ENCODE measurements at places on chromosomes 7 and 10. TPM values are rescaled to one million over a fixed set of nuclear protein-coding genes. Genes with fewer than 3 reads are reported as not detected.

DNA sequence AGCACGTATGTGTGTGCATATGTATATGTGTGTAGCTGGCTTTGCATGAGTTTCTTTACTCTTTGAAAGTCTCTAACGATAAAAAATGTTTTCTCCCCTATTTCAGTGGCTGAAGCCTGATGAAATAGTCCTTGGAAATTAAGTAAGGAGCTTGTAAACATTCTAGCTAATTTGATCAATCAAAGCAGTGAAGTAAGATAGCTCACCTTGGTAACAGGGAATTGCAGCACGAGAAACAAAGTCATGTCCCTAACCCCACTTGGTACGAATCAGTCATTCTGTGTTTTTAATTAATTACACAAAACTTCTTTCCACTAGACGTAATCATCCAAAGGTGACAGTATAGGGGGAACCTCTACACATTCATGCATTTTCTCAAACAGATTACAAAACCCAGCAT lies 41.5 kb downstream of the GPR37 start:
- DNase-seq, result no peak

The NKX1-2 gene
- not detected for total RNA-seq

DNA sequence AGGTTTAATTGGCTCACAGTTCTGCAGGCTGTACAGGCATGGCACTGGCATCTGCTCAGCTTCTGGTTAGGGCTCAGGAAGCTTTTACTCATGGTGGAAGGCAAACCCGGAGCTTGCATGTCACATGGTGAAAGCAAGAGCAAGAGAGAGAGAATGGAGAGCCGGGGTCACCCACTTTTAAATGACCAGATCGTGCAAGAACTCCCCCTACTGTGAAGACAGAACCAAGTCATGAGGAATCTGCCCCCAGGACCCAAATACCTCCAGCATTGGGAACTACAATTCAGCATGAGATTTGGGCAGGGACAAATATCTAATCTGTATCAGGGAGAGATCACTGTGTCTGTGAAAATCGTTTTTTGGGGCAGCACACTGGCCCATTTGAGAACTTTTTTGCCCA lies 110.0 kb upstream of the MYO3A start:
- no peak for DNase-seq

The MINDY4 gene
- 1.7 TPM for total RNA-seq

The GIMAP5 gene
- 52.2 TPM for total RNA-seq

DNA sequence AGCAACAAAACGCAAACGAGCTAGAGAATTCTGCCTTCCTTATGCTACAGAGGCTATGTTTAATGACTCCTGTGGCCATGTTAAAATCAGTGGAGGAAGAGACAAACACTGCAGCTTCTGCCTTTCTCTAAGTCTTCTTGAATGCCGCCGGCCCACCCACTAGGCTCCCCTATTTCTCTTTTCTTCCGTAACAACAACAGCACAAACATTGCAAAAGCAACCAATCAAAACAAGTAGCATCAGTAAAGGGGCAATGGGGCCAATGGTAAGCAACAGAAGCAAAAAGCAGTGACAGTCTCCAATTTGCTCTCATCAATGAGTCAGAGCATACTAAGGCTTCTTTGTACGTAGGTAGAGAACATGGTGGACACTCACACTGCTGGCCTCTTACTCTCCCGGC lies 26.8 kb downstream of the DNAJC1 start:
- no peak for DNase-seq

DNA sequence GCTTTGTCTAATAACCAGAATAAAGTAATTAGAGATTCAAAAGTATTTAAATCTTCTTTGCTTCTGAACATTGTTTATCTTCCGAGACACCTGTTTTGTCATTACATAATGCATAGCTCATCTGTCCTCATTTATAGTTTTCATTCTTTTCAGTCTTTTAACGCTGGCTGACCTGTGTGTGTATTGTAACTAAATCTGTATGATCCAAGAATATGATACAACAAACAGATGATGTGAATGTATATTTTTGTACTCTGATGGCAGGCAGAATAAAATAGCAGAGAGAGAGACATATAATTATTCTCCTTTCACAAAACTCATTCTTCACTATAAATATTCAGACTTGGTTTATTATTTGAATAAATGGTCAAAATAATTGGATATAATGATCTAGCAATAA lies 80.6 kb downstream of the ORC5 start:
- DNase-seq, result no peak

The PTN gene
- total RNA-seq, result not detected

The SFRP5 gene
- total RNA-seq, result not detected

DNA sequence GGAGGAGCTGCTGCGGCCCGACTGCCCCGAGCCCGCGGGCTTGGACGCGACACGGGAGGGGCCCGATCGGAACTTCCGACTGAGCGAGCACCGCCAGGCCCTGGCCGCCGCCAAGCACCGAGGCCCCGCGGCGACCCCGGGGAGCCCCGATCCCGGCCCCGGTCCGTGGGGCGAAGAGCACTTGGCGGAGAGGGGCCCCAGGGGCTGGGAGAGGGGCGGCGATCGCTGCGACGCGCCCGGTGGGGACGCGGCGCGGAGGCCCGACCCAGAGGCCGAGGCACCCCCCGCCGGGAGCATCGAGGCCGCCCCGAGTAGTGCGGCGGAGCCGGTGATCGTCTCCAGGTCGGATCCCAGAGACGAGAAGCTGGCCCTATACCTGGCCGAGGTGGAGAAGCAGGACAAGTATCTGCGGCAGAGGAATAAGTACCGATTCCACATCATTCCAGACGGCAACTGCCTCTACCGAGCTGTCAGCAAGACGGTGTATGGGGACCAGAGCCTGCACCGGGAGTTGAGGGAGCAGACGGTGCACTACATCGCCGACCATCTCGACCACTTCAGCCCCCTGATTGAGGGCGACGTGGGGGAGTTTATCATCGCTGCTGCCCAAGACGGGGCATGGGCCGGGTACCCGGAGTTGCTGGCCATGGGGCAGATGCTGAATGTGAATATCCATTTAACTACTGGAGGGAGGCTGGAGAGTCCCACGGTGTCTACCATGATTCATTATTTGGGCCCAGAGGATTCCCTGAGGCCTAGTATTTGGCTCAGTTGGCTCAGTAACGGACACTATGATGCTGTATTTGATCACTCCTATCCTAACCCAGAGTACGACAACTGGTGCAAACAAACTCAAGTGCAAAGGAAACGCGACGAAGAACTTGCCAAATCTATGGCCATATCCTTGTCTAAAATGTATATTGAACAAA lies 1.4 kb downstream of the OTUD1 start:
- DNase-seq, result peak; percentile 17

The TMEM270 gene
- not detected for total RNA-seq

The POR gene
- total RNA-seq, result 63.6 TPM

GRCh38 chr10:107166403-107166802 lies 1.9 kb upstream of the SORCS1 start:
- no peak for DNase-seq

- DNase-seq, result no peak
Observed at GRCh38 chr10:89923661-89924060, 222.3 kb downstream of the KIF20B start.

The FAM180A gene
- not detected for total RNA-seq
